ENCODE measurements at places on chromosomes 11 and 22. TPM values are rescaled to one million over a fixed set of nuclear protein-coding genes. Genes with fewer than 3 reads are reported as not detected.

- H3K4me1 ChIP-seq: peaks cover 12% of the 10 kb centered on the region
- H3K27ac ChIP-seq: no peak overlapping the region
- DNase-seq: no peak
- H3K36me3 ChIP-seq: no peaks in the 10 kb centered on the region
- no peak overlapping the region for H3K4me3 ChIP-seq
Observed at GRCh38 chr22:33519071-33519973, 401.0 kb downstream of the LARGE1 start.

OR51E2 gene
- under 0.01 TPM for total RNA-seq

GRCh38 chr22:43448048-43448447 is 36.2 kb downstream of the MPPED1 start:
- no peak overlapping the region for H3K27ac ChIP-seq
- H3K4me3 ChIP-seq: no peak overlapping the region
- H3K36me3 ChIP-seq: no peaks in the 10 kb centered on the region
- no peaks in the 10 kb centered on the region for H3K4me1 ChIP-seq
- no peak for DNase-seq

DNA sequence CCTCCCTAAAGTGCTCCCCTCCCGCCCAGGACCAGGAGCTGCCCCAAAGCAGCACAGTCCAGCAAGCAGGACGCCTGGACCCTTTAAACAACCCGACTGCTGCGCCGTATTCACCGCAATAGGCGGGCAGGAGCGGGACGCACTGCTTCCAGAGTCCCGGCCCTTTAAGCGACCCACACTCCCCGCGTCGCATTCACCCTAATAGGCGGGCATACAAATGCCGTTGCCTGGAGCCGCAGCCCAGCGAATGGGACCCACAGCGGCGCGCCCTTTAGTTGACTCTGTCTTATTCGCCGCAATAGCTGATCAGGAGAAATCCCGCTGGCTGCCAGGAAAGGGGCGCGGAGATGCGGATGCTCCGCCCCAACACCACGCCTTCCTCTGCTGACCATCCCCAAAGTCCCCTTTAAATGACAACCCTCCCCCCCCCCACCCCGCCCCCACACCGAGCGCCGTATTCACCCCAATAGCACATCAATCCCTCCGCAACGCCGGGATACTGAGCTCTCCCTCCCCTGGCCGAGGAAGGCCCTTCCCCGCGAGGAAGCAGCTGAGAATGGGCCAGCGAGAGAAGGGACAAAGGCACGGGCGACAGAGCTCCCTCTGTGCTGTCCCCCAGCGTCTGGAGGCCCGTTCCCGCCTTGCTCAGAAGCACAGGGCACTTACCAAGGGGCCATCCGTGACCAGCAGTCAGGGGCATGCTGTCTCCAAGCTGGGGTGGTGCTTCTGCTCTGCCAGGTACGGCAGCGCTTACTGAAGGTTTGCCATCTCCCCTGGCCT is 4.7 kb downstream of the OSBPL5 start:
- DNase-seq: peak; percentile 97
- peak overlapping the region; percentile 70 for H3K4me3 ChIP-seq
- peak overlapping the region; percentile 94 for H3K27ac ChIP-seq
- peaks cover 90% of the 10 kb centered on the region for H3K4me1 ChIP-seq
- H3K27me3 ChIP-seq: no peaks in the 10 kb centered on the region
- H3K36me3 ChIP-seq: no peaks in the 10 kb centered on the region

- no peak for DNase-seq
- no peak overlapping the region for H3K27ac ChIP-seq
- H3K36me3 ChIP-seq: no peaks in the 10 kb centered on the region
- no peaks in the 10 kb centered on the region for H3K4me1 ChIP-seq
- H3K4me3 ChIP-seq: no peak overlapping the region
- H3K27me3 ChIP-seq: no peaks in the 10 kb centered on the region
Observed at GRCh38 chr22:33034753-33035152, 23.4 kb downstream of the SYN3 start.

GRCh38 chr11:34840736-34841386 is 75.3 kb downstream of the APIP start:
- H3K4me3 ChIP-seq: no peak overlapping the region
- H3K4me1 ChIP-seq: no peaks in the 10 kb centered on the region
- DNase-seq: peak; percentile 60
- H3K27me3 ChIP-seq: no peaks in the 10 kb centered on the region
- no peaks in the 10 kb centered on the region for H3K36me3 ChIP-seq
- no peak overlapping the region for H3K27ac ChIP-seq

DNA sequence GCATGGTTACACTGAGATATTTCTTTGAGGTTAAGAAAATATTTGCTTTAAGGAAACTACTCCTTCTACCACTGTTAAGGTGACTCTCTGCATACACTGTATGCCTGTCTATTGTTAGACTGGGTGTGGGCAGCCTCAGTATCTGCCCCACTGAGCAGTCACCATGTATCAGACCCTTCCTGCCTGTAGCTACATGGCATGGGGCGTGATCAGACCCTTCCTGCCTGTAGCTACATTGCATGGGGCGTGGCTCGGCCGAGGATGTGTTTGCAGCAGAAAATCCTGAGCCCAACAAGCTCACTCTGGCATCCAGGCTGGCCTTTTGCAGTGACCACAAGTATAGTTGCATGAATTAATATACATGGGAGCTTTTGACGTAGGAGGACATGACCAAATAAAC is 669.4 kb downstream of the OPCML start:
- no peak for DNase-seq
- no peaks in the 10 kb centered on the region for H3K4me1 ChIP-seq
- no peak overlapping the region for H3K27ac ChIP-seq
- H3K36me3 ChIP-seq: no peaks in the 10 kb centered on the region
- no peak overlapping the region for H3K4me3 ChIP-seq
- no peaks in the 10 kb centered on the region for H3K27me3 ChIP-seq

DNA sequence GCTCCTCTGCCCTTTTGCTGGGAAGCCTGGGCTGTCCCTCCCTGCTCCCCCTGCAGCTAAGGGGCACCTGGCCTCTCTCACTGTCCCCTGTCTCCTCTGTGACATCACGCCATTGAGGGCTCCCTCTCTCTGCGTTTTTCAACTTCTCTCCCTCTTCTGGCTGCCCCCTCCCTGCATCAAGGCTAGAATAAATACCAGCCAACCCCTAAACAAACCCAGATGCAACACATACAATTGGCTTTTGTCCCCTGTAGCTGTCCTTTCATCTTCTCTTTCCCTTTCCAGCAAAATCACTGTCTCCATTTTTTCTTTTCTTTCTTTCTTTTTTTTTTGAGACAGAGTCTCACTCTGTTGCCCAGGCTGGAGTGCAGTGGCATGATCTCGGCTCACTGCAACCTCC is 3.3 kb upstream of the MIEF1 start:
- no peak for DNase-seq
- no peak overlapping the region for H3K4me3 ChIP-seq
- H3K27me3 ChIP-seq: no peaks in the 10 kb centered on the region
- H3K27ac ChIP-seq: no peak overlapping the region
- H3K4me1 ChIP-seq: peaks cover 37% of the 10 kb centered on the region

- DNase-seq: peak; percentile 37
- no peaks in the 10 kb centered on the region for H3K36me3 ChIP-seq
- no peaks in the 10 kb centered on the region for H3K27me3 ChIP-seq
- H3K27ac ChIP-seq: no peak overlapping the region
- peaks cover 4% of the 10 kb centered on the region for H3K4me1 ChIP-seq
Observed at GRCh38 chr11:58652726-58653280, 30.3 kb downstream of the CNTF start.

MPEG1 gene
- total RNA-seq: 17.4 TPM

DNA sequence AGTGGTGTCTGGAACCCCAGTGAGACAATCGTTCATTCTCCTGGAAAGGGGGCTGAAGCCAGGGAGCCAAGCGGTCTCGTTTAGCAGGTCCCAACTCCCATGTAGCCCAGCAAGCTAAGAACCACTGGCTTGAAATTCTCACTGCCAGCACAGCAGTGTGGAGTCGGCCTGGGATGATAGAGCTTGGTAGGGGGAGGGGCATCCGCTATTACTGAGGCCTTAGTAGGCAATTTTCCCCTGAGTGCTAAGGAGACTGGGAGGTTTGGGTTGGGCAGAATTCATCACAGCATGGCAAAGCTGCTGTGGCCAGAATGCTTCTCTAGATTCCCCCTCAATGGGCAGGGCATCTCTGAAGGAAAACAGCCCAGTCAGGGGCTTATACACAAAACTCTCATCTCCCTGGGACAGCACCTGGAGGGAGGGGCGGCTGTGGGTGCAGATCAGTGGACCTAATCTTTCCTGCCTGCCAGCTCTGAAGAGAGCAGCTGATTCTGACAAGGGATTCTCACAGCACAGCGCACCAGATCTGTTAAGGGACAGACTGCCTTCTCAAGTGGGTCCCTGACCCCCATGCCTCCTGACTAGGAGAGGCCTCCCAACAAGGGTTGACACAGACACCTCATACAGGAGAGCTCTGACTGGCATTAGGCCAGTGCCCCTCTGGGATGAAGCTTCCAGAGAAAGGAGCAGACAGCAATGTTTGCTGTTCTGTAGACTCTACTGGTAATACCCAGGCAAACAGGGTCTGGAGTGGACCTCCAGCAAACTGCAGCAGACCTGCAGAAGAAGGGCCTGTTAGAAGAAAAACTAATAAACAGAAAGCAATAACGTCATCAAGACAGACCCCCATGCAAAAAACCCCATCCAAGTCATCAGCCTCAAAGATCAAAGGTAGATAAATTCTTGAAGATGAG is 14.8 kb downstream of the OR52M1 start:
- H3K27me3 ChIP-seq: peaks cover 3% of the 10 kb centered on the region
- H3K4me1 ChIP-seq: no peaks in the 10 kb centered on the region
- no peak overlapping the region for H3K27ac ChIP-seq
- DNase-seq: no peak
- no peak overlapping the region for H3K4me3 ChIP-seq
- no peaks in the 10 kb centered on the region for H3K36me3 ChIP-seq

DNA sequence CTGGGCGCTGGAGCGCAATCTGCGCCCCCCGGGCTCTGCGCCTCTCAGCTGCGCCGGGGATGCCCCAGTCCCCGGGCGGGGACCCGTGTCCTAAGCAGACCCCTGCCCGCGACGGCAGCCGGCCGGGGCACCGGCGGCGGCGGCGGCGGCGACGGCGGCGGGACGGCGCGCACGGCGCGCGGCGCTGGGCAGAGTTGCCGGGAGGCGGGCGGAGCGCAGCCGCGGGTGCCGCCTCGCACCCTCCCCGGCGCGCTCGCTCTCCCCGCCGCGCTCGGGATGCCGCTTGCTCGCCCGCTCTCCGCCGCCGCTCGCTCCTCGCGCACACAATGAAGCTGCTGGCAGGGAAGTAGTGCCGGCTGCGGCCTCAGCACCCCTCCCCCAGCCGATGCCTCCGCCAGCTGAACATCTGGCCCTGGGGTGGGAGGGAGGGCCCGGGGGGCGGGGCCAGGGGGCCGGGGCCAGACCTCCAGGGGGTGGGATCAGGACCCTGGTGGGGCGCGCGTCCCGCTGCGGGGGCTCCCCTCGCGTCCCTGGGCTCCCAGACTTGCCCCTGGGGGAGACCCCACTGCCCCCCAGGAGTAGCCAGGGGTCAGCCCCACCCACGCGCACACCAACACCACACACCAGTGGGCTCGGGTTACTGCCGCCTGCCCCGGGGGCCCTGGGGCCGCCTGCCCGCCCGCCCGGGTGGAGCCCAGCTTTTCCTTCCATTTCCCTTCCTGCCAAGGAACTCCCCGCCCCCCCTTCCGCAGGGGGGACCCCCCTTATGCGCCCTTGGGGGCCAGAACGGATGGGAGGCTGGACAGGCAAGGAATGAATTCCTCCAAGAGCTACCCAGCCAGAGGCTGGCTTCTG is at the start of gene RCOR2:
Gene RCOR2, minus strand, starts transcription at position 328 of the 855 bp plus-strand sequence. CDS start 708 bp downstream, outside the sequence.
- peak within 1 kb of the TSS; percentile 85 for H3K27ac ChIP-seq
- H3K36me3 ChIP-seq: no peaks in the 10 kb centered on the region
- peaks cover 53% of the 10 kb centered on the region for H3K4me1 ChIP-seq
- DNase-seq: no peak
- no peaks in the 10 kb centered on the region for H3K27me3 ChIP-seq

KLHL35 gene
- total RNA-seq: 0.42 TPM

- peaks cover 21% of the 10 kb centered on the region for H3K27me3 ChIP-seq
- no peak overlapping the region for H3K27ac ChIP-seq
- no peaks in the 10 kb centered on the region for H3K36me3 ChIP-seq
- no peaks in the 10 kb centered on the region for H3K4me1 ChIP-seq
- no peak overlapping the region for H3K4me3 ChIP-seq
Observed at GRCh38 chr11:122559734-122560382, 95.7 kb upstream of the UBASH3B start.

GRCh38 chr11:67632982-67633755 is 3.4 kb upstream of the NUDT8 start:
- peaks cover 23% of the 10 kb centered on the region for H3K4me1 ChIP-seq
- H3K27me3 ChIP-seq: no peaks in the 10 kb centered on the region
- H3K27ac ChIP-seq: no peak overlapping the region
- no peak for DNase-seq
- H3K36me3 ChIP-seq: no peaks in the 10 kb centered on the region
- H3K4me3 ChIP-seq: no peak overlapping the region

DNA sequence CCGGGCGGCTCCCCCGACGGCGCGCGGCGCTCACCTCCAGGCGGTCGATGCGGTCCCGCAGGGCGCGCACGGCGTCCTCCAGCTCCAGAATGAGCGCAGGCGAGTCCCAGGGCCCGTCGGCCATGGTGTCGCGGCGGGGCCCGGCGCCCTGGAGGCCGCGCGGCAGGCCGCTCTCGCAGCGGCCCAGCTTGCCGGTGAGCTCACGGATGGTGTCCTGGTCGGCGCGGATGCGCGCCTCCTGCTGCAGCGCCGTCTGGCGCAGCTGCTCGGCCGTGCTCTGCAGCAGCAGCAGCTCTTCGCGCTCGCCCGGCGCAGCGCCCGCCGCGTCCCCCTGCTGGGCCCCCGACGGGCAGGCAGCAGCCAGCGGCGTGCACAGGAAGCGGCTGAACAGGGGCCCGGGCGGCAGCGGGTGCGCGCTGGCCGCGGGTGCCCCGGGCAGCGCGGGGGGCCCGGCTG is 599 bp downstream of the NPTXR start:
- H3K27me3 ChIP-seq: no peaks in the 10 kb centered on the region
- DNase-seq: no peak
- peak overlapping the region; percentile 64 for H3K4me3 ChIP-seq
- H3K36me3 ChIP-seq: no peaks in the 10 kb centered on the region
- peaks cover 24% of the 10 kb centered on the region for H3K4me1 ChIP-seq

- no peak overlapping the region for H3K4me3 ChIP-seq
- H3K27me3 ChIP-seq: no peaks in the 10 kb centered on the region
- no peaks in the 10 kb centered on the region for H3K4me1 ChIP-seq
- DNase-seq: no peak
- no peak overlapping the region for H3K27ac ChIP-seq
Observed at GRCh38 chr11:65672180-65672860, 9.6 kb upstream of the RELA start.

- no peak overlapping the region for H3K27ac ChIP-seq
- no peak overlapping the region for H3K4me3 ChIP-seq
Observed at GRCh38 chr11:13247606-13248296, 29.8 kb upstream of the BMAL1 start.

DNA sequence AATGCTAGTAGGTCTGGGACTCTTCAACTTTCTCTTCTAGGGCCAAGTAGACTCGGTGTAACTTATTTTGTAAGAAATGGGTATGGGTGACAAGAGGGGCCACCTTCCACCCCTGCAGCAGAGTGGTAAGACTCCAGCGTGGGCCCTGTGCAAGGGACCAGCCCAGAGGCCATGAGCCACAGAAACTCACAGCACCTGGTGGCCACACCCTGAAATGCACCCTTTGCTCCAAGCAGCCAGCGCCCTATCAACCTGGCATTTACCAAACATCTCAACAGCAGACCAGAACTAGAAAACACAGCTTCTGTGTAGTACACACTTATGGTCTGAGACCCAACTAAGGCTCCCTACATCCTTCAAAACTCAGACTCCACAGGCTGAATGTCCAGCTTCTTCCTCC is 5.7 kb downstream of the CDCA5 start:
- H3K27ac ChIP-seq: no peak overlapping the region
- no peaks in the 10 kb centered on the region for H3K36me3 ChIP-seq
- no peak for DNase-seq
- H3K27me3 ChIP-seq: no peaks in the 10 kb centered on the region

BTG4 gene
- not detected for total RNA-seq
